ENCODE measurements at places on chromosomes 1 and 21.

- no peak for DNase-seq
Observed at GRCh38 chr1:109249654-109250401, 489 bp downstream of the CELSR2 start.

DNA sequence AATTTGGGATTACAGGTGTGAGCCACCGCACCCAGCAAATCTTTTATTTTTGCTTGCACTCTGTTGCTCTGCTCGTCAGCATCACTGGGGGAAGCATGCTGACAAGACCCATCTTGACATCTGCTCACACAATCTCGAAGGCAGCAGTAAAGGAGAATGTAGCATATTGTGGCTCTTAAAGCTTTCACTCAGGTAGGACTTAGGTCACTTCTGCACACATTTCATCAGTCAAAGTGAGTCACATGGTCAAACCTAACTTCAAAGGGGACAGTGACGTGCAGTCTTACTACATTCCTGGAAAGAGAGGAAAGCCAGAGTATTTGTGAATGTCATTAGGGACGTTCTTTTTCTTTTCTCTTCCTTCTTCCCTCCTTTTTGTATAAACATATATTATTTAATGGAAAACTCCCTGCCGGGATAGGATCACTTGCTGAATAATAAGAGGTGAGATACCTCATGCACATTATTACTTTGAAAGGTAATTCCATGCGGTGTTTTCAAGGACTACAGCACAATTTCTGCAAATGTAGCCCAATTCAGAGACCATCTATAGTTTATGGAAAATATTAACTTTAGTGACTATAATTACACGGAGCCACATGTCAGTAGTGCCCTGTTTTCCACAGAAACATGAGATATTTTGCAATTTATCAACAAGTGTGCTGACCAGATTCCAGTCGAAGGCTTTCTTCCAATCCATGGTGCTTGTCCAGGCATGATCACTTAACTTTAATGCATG is 19.3 kb upstream of the ACBD6 start:
- no peak for DNase-seq

- no peak for DNase-seq
Observed at GRCh38 chr21:39542736-39543135, 70.0 kb upstream of the B3GALT5 start.

GRCh38 chr21:39674801-39675200 is 62.1 kb downstream of the B3GALT5 start:
- DNase-seq, result no peak

DNA sequence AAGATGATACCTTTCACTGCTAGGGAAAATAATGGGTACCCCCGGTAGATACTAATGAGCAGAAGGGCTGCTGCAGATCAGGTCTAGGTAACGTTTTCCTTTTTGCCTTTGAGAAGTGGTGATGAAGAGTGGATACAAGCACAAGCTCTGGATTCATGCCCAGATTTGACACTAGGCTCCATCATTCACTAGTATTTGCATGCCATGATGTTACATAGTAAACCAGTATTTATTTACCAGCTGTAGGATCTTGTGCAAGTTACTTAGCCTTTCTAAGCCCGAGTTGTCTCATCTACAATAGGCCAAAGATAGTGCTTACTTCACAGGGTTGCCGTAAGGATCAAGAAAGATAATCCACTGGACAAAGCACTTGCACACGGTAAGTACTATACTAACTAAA is 14.2 kb downstream of the PTPN14 start:
- DNase-seq, result no peak

Data from NK-92 treated with Interleukin-12 subunit alpha and Interleukin-12 subunit beta, amount 100 ng/mL, for 24 hours (cell line).